ENCODE measurements at places on chromosomes 5 and 9. TPM values are rescaled to one million over a fixed set of nuclear protein-coding genes. Genes with fewer than 3 reads are reported as not detected.

Gene OR13D1
- total RNA-seq: not detected

Gene IL17B
- total RNA-seq: 0.26 TPM

Gene PCSK5
- total RNA-seq: 9.9 TPM

Gene FCN1
- total RNA-seq: not detected

Gene SPAG8
- 1.3 TPM for total RNA-seq

Gene SLIT3
- total RNA-seq: 69.2 TPM

Gene PCDHB5
- total RNA-seq: 2.2 TPM

Gene RASEF
- 0.07 TPM for total RNA-seq

Gene RNF14
- total RNA-seq: 135 TPM

Gene GABRA6
- not detected for total RNA-seq

Gene CATSPER3
- 0.10 TPM for total RNA-seq

Gene DDX4
- total RNA-seq: not detected

Gene IFNA1
- not detected for total RNA-seq

Gene TAL2
- total RNA-seq: not detected

Gene CENPK
- total RNA-seq: 4.7 TPM

Gene HMMR
- 12.8 TPM for total RNA-seq

Gene PMPCA
- total RNA-seq: 45.8 TPM

Gene RBM22
- 17.6 TPM for total RNA-seq

Gene CTXN3
- not detected for total RNA-seq

Gene GALNT12
- total RNA-seq: 8.7 TPM

Gene UBLCP1
- 14.1 TPM for total RNA-seq

Gene CDH9
- total RNA-seq: not detected

Gene RNF224
- 0.07 TPM for total RNA-seq

Gene RMRP
- 22,749 TPM for total RNA-seq

Gene ECM2
- total RNA-seq: 7.0 TPM

Gene FBLL1
- 0.66 TPM for total RNA-seq

Gene RAI14
- total RNA-seq: 128 TPM

Gene NTRK2
- total RNA-seq: 1.0 TPM

Gene ARSI
- 10.2 TPM for total RNA-seq

Gene ADGRD2
- total RNA-seq: not detected

Gene CDX1
- 0.91 TPM for total RNA-seq

Gene CCDC171
- 2.2 TPM for total RNA-seq

Gene HACD4
- total RNA-seq: 2.0 TPM

Measured in smooth muscle cell of the pulmonary artery (primary cell).